ENCODE measurements at places on chromosomes 6 and 20. TPM values are rescaled to one million over a fixed set of nuclear protein-coding genes. Genes with fewer than 3 reads are reported as not detected.

The LHFPL5 gene
- total RNA-seq, result not detected

The CARMIL1 gene
- total RNA-seq, result 12.5 TPM

The ECHDC1 gene
- 60.1 TPM for total RNA-seq

The DEFB121 gene
- not detected for total RNA-seq

The PPP2R5D gene
- 60.4 TPM for total RNA-seq

The PDE7B gene
- 64.5 TPM for total RNA-seq

The FKBP1C gene
- total RNA-seq, result 2.3 TPM

The UBE2C gene
- 34.0 TPM for total RNA-seq

The TREML1 gene
- not detected for total RNA-seq

The APOBEC2 gene
- not detected for total RNA-seq

The BANF2 gene
- not detected for total RNA-seq

The RANBP9 gene
- total RNA-seq, result 39.3 TPM

The PLN gene
- total RNA-seq, result not detected

The ZBTB12 gene
- total RNA-seq, result 1.1 TPM

The GPR6 gene
- total RNA-seq, result not detected

The GPR63 gene
- under 0.01 TPM for total RNA-seq

The IPCEF1 gene
- total RNA-seq, result not detected

The OR2B6 gene
- not detected for total RNA-seq

The BTNL2 gene
- total RNA-seq, result not detected

The TRIM31 gene
- not detected for total RNA-seq

The ASIP gene
- not detected for total RNA-seq

The EEF1A2 gene
- total RNA-seq, result 1.0 TPM

The POPDC3 gene
- 0.14 TPM for total RNA-seq

The HTR1E gene
- total RNA-seq, result not detected

The HLA-DMA gene
- 0.93 TPM for total RNA-seq

The NNAT gene
- not detected for total RNA-seq

The RIMS1 gene
- 0.93 TPM for total RNA-seq

The SCUBE3 gene
- total RNA-seq, result 0.72 TPM

The TMX4 gene
- 31.0 TPM for total RNA-seq

The SUN5 gene
- total RNA-seq, result not detected

The CRISP1 gene
- not detected for total RNA-seq

The CRISP2 gene
- not detected for total RNA-seq

The HLA-DRB1 gene
- total RNA-seq, result 0.93 TPM

The EPHA7 gene
- 0.40 TPM for total RNA-seq

The EMILIN3 gene
- not detected for total RNA-seq

The FRMD1 gene
- total RNA-seq, result not detected
